ENCODE measurements at places on chromosomes 6 and 20. TPM values are rescaled to one million over a fixed set of nuclear protein-coding genes. Genes with fewer than 3 reads are reported as not detected.
A peak's percentile ranks its signal among the peaks of the same experiment; 100 is the strongest.

GRCh38 chr20:64245746-64246595, 9.6 kb upstream of the PCMTD2 start:
- no peak for DNase-seq

DNA sequence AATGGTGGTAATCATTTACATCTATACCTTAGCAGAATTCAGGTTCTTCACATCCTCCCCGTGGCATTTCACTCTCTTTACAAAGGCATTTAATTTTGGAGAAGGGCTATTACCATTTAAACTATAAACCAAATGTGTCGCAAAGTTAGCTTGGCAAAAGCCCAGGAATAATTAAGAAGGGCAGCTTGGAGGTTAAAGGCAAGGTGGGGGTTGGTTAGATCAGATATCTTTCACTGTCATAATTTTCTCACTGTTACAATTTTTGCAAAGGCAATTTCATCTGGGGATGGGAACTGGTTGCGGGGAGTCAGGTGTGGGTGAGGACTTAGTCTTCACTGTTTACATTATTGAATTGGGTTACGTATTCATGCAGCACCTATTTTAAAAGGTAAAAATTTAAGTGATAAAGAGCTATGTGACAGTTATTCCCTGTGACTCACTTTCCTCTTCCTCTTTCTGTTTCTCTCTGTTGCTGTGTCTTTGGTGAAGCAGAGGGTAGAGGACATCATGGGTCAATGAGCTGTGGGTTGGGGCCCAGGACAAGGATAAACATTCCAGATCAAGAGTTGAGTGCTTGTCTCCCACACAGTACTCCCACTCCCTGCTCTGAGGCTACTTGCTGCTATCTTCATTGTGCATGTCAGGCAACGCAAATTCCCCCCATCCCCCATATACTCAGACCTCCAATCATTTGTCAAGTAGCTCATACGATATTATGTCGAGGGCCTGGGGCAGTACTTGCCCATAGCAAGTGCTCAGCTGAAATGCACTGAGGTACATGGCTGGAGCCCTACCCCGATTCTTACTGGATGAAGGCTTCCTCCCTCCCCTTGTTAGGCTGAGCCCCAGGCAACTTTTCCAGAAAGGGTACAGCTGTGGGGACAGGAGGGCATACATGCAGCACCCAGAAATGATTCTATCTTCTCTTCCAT, 223.1 kb upstream of the MYLIP start:
- no peak for DNase-seq

DNA sequence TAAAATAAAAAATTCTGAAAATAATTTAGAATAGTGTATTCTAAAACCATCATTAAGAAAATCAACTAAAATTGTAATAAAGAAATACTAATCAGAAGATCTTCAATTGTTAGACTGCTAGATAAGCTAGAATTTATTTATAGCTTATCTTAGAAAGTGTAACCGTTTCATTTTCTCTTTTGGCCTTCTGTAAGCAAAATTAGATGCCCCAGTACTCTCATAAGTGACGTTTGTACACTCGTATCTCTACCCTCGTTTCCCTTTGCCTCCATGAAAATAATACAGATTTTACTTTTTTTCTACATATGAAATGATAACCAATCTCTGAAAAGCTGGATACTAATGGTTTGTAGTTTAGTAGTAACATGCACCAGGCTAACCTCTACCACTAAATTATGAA, 19.8 kb downstream of the DSE start:
- no peak for DNase-seq

DNA sequence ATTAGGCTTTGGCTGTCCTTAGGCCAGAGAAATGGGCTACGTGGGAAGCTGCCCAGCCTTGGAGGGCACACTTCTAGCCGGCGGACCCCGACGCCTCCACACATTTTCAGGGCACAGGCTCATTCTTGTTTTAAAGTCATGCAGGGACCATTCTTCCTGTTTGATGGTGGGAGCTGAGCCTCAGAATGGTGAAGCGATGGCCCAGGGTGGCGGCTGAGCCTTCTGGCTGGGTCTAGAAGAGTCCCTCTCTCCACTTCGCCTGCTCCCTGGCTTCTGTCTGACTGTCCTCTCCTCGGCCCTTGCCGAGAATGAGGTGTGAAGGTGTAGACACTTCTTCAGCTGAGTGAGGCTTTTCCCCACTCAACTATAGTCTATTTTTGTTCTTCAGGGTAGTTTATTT, 114.4 kb downstream of the SULF2 start:
- DNase-seq, result no peak

XKR7 gene
- 0.14 TPM for total RNA-seq

- DNase-seq, result no peak
These were observed 82.8 kb downstream of the MLIP start for GRCh38 chr6:54194067-54194466.

PBOV1 gene
- not detected for total RNA-seq

GRCh38 chr6:157405986-157406385, 25.0 kb downstream of the ZDHHC14 start:
- DNase-seq, result peak; percentile 53

- peak; percentile 26 for DNase-seq
These were observed at the start of gene AFDN for GRCh38 chr6:167826896-167827582. Gene AFDN (plus strand): TSS chr6:167826911. CDS start chr6:167827133, 222 bp downstream.

GRCh38 chr6:71913444-71914234, 27.3 kb downstream of the RIMS1 start:
- DNase-seq, result no peak

DNA sequence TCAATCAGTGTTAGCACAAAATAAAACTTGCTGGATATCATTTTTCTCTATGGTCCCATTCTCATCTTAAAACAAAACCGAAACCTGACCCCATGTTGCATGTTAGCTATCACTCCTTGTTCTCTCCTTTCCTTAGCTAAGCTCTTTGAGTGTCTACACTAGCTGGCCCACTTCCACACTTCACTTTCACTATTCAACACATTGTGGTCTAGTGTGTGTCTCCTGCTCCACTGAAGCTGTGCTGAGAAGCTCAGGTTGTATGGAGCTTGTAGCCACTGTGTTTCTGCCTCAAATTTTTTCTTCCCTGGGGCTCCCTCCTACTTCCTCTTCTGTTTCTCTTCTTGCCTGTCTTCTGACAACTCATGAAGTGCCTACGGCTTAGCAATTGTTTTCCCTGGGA, 223.0 kb downstream of the NKAIN2 start:
- no peak for DNase-seq

DNA sequence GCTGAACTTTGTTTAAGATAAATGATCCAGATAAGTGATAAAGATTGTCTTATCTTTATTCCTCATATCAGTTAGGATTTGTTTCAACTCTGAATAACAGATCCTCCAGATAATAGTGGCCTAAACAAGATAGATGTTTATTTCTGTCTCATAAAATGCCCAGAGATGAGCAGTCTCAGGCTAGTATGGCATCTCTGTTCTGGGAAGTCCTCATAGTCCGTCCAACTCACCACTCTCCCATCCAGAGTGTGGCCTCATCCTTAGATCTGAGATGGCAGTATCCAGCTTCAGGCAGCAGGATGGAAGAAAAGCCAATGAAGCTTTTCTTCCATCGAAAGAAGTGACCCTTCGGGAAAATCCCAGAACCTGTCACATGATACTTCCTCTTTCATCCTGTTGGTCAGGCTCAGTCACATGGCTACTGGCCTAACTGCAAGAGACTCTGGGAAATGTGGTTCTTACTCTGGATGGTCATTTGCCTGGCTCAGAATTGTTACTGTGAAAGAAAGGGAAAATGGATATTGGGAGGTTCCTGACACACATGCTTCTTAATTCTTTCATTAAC, 29.4 kb upstream of the TAGAP start:
- DNase-seq, result no peak

- no peak for DNase-seq
These were observed 293.4 kb downstream of the CD109 start for GRCh38 chr6:73989428-73989827.

DNA sequence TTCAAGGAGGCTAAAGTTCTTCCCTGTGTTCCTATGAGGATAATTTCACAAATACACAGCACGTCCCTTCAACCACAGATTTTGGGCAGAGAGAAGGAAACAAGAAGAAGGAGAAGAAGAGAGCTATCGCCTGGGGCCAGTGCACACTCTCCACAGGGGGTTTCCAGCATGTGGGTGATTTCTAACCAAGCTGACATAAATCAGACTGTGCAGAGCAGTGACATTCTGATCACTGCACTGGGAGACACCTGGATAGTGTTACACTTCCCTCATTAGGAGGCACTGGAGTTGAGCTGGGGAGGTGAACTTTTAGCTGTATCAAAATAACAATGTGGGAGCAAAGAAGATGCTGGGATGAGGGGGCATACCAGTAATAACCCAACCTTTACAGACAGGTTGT, 71.8 kb upstream of the CENPW start:
- no peak for DNase-seq

- DNase-seq, result no peak
These were observed 15.6 kb upstream of the ISM1 start for GRCh38 chr20:13205425-13205824.

- peak; percentile 74 for DNase-seq
These were observed at the start of gene NT5E for GRCh38 chr6:85449818-85450759. Gene NT5E (plus strand): TSS chr6:85450083. CDS start chr6:85450140, 57 bp downstream.

SIRPD gene
- not detected for total RNA-seq

DNA sequence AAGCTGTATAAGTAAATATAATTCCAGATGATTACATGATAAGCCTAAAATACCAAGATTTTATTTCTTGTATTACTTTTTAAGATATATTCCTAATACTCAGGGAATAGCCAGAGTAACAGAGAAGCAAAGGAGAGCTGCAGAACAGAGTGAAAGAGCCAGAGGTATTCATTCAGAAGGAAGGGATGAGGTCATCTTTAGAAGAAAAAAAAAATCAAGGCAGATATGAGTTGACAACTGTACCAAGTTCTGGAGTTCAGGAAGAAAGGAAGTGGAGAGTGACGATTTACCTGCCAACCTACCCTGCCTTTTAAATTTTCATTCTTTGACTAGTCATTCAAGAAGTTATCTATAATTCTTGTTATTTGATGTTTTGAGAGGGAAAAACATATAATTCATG, 28.8 kb upstream of the NHSL1 start:
- DNase-seq, result no peak

SAPCD1 gene
- not detected for total RNA-seq

PKIB gene
- total RNA-seq, result 0.59 TPM

DNA sequence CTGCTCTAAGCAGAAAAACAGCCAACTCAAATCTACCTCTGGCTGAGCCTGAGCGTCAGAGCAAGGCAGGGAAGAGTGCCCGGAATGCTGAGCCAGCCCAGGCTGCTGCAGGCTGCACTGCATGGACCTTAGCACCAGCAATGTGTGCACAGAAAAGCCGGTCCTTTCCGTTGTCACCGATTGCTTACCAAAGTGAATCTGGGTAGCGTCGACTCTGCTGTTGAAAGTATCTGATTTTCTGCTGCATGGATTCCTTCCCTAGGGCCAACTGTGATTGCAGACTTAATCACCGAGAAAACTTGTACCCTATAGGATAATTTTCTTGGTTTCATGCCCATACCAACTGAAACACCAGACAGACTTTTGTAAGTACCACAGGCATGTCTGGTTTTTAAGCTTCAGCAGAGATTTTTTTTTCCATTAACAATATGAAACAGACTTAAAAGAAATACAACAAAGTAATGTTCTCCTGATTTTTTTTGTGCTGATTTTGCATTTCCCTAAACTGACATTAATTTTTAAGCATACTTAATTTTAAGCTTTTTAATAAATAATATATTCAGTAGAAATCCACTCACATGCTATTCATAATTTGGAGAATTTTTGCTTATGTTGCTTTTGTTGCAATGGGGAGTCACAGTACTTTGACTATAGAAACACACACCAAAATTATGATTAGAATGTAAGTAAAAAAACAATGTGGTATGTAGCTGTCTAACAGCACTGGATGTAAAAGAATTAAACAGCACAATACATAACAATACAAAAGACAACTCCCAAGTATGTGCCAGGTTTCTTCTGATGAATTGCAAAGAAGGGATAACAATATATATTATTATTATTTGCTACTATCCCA, 218.0 kb downstream of the THBS2 start:
- no peak for DNase-seq

- DNase-seq, result peak; percentile 47
These were observed 150.9 kb downstream of the DST start for GRCh38 chr6:56491606-56492328.

GRCh38 chr6:82989736-82990290, 75.8 kb downstream of the UBE3D start:
- DNase-seq, result no peak

DNA sequence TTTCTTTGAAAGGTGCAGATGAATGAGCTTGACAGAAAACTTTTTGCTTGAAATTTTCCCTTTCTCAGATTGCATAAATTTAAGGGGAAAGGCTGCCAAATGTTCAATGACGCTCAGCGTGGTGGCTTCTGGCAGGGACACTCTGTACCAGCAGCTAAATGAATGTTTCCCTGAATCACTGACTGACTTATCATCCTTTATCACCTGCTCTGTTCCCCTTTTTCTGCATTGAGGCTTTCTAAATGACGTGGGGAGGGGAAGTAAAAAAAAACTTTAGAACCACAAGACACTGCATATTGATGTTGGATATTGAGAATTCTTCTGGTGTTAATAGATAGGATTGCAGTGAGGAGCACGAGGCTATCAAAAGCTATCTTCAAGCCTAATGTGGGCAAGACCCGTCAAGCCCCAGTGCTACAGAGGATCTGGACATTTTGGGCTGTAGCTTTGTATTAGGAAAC, 46.9 kb upstream of the ENPP5 start:
- no peak for DNase-seq

PNPLA1 gene
- total RNA-seq, result not detected

GRCh38 chr6:16511723-16512489, 249.4 kb downstream of the ATXN1 start:
- DNase-seq, result no peak

- no peak for DNase-seq
These were observed 108.9 kb upstream of the KCNG1 start for GRCh38 chr20:51131811-51132210.

BFSP1 gene
- total RNA-seq, result 5.1 TPM

SLC17A1 gene
- not detected for total RNA-seq

LGSN gene
- total RNA-seq, result 0.41 TPM

DNA sequence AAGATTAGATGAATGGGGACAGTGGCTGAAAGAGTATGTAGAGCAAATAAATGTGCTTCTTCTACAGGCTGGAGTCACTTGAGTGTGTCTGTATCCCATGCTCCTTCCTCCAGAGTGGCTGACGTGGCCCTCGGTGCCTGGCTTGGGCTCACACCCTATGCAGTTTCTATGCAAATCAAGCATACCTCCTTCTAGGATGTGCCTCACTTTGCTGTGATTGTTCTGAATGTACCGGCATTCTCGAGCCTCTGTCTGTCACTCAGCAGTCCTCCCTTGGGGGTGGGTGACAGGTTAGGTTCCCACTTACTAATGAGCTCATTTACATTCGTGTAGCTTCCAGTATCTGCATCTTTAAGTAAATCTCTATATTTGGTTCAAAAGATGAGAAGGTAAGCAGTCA, 55.1 kb upstream of the HDDC2 start:
- DNase-seq, result no peak

BPIFB1 gene
- not detected for total RNA-seq

- DNase-seq, result no peak
These were observed 391.7 kb upstream of the SPTLC3 start for GRCh38 chr20:12617076-12617475.
